ENCODE measurements at places on chromosomes 11 and 22.

DNA sequence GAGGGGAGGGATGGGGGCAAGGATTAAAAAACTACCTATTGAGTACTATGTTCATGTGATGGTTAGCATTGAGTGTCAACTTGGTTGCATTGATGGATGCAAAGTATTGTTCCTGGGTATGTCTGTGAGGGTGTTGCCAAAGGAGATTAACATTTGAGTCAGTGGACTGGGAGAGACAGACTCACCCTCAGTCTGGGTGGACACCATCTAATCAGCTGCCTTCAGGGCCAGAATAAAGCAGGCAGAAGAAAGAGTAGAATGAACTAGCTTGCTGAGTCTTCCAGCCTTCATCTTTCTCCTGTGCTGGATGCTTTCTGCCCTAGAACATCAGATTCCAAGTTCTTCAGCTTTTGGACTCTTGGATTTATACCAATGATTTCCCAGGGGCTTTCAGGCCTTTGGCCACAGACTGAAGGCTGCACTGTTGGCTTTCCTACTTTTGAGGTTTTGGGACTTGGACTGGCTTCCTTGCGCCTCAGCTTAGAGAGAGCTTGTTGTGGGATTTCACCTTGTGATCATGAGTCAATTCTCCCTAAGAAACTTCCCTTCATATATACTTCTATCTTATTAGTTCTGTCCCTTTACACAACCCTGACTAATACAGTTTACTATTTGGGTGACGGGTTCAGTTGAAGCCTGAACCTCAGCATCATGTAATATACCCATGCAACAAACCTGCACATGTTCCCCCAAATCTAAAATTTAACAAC, 70.2 kb downstream of the MTNR1B start:
- DNase-seq: no peak

DNA sequence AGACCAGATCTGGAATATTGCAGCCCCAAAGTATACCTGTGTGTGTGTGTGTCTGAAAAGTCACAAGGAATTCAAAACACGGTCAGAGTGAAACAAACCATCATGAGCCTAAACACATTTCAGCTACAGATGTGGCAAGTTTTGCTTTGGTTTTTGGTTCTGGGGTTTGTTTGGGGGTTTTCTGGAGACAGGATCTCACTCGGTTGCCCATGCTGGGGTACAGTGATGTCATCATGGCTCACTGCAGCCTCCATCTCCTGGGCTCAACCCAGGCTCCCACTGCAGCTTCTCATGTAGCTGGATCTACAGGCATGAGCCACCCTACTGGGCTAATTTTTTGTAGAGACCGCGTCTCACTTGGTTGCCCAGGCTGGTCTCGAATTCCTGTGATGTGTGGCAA, 41.4 kb upstream of the PHF21A start:
- DNase-seq: no peak

DNA sequence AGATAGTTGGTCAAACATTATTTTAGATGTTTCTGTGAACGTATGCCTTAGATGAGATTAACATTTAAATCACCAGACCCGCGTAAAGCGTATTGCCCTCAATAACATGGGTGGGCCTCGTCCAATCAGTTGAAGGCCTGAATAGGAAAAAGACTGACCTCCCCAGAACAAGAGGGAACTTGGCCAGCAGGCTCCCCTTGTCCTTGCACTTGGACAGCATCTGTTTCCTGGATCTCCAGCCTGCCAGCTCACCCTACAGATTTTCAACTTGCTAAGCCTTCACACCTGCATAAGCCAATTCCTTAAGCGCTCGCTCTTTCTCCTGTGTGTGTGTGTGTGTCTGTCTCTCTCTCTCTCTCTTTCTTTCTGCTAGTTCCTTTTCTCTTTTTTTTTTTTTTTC, 8.2 kb downstream of the TOM1 start:
- no peak for DNase-seq

GRCh38 chr11:93623179-93623578, 38.3 kb upstream of the CEP295 start:
- no peak for DNase-seq

GRCh38 chr11:125976156-125976555, 30.3 kb downstream of the VSIG10L2 start:
- no peak for DNase-seq

- DNase-seq: no peak
Measured at GRCh38 chr22:28597665-28598064, 82.0 kb downstream of the TTC28 start.

DNA sequence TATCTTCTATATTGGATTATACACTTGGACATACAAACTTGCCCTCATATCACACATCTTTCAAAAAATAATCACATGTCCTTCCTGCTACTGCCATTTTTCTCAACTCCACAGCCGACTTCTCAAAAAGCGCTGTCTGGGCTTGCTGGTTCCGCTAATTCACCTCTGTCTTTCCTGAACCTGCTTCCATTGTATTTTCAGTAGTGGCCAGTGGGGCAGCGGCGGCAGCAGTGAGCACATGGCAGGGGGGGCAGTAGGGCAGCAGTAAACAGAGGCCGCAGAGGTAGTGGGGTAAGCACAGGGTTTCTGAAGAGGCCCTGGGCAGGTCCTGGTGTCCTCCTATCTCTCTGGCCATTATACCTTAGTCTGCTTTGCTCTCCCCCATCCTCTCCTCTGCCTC, 126.3 kb downstream of the RRAS2 start:
- DNase-seq: no peak

- DNase-seq: no peak
Measured at GRCh38 chr11:88464528-88464927, 127.0 kb upstream of the CTSC start.
